DND-41 (cell line): ENCODE measurements at places on chromosomes 13 and 19.

- no peak for DNase-seq
These were observed 1.4 kb downstream of the ECH1 start for GRCh38 chr19:38830039-38830733.

DNA sequence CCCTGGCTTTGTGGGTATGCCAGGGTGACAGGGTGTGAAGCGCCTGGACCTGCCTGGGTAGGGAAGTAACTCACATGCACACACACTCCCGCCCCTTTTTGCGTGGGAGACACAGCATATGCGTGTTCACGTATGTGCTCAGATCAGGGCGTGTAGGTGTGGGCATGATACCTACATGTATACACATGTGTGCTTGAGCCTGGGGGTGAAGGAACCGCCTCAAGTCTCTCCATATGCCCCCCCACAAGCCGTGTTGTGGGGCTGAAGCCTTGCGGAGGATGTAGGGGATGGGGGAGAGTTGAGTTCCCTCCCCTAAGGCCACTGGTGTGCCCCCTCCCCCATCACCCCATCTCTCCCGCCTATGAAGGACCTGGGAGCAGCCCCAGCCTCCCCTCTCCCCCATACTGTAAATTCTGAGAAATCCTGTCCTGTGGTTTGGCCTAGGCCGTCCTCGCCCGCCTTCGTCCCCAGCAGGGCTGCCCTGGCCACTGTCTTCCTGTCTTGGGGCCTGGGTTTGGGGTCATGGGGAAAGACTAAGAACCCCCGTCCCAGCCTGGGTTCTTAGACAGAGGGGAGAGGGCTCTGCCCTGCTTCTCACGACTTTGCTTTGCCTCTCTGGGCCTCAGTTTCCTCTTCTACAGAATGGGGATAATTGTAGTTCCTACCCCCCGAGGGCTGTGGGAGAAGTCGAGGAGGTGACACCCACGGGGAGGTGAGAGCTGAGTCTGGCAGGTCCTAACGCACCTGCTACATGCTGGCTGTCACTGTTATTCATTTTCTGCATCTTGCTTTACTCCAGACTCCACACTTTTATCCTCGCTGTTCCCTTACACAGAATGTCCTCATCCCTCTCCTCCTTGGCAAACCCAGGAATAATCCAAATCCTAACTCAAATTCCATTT, 14.3 kb downstream of the ACTL9 start:
- no peak for DNase-seq

DNA sequence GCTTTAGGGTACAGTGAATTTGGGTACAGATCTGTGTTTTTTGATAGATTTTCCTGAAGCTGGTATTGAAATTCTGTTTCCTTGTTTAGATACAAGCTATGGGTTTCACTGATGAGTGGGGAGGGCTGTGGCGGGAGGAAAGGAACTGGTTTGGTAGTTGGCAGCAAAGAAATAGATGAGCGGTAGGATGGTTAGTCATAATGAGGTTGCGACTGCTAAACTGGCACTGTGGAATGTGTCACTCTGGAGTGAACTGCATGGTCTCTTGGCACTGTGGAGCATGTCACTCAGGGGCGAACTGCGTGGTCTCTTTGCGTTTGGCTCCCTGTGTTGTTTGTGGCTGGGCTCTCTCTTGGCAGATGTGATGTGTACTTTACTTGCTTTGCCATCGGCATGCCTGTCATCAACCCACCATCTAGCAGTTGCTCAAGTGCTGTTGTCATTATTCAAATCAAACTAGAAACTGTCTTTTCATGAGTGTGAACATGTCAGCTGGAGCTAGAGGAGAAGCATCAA, 82.1 kb downstream of the ATP8A2 start:
- no peak for DNase-seq

GRCh38 chr19:41398050-41398418, 416 bp downstream of the BCKDHA start:
- no peak for DNase-seq

- no peak for DNase-seq
These were observed 180.6 kb downstream of the KDM4B start for GRCh38 chr19:5149508-5149907.

GRCh38 chr19:41543582-41543981, 32.4 kb upstream of the CEACAM21 start:
- DNase-seq = no peak

- no peak for DNase-seq
These were observed 169.3 kb downstream of the LHFPL6 start for GRCh38 chr13:39433651-39434050.

DNA sequence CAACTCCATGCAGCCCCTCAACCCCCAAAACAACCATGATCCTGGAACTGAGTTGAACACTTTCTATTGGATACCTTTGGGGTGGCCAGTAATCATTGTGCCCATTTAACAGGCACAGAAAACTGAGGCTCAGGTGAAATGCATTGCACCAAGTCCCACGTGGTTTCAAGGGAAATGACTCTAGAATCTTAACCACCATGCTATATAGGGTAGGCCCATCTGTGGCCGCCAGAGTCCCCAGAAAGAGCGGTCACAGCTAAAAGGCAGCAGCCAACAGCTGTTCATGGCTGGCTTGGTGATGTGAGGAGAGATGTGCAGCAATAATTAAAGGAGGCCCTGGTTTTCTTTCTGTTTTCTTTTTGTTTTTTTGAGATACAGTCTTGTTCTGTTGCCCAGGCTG, 2.6 kb downstream of the CNN1 start:
- no peak for DNase-seq

DNA sequence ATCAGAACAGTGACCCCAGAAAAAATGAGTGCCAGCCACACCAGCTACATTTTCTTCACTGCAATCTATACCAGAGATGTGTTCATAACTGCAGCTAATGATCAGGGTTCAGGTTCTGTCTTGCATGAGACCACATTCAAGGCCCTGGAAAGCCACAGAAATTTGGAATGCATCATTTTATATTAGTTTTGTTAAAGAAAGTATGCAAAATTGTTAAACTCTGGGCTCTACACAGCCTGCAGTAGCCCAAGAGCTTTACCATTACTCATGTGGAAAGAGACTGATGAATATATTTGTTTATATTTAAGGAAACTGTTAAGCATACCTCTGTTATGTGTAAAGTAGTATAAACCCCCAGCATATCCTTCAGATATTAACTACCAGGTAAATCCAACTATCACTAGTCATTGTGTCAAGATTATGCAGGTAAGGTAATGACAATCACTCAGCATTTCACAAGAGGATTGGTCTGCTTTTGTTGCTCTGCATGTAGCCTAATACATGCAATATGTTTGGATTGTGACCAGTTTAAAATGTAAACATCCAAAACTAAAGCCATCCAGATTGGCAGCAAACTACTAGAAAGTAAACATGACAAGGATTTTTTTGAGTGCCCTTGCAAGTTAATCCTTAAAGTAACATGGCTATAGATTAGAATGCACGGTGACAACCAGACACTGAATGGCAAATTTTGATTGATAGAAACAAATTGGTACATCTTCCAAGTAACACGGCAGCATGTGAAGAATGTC, 429.1 kb upstream of the ARGLU1 start:
- no peak for DNase-seq

- no peak for DNase-seq
These were observed 459.2 kb downstream of the MYO16 start for GRCh38 chr13:109088624-109088917.

GRCh38 chr19:572743-573518, 535 bp downstream of the BSG start:
- peak; percentile 44 for DNase-seq

GRCh38 chr19:17538684-17539237, 16.7 kb upstream of the COLGALT1 start:
- DNase-seq = no peak

- DNase-seq = no peak
These were observed 334.2 kb downstream of the KLF12 start for GRCh38 chr13:73800011-73800410.

- DNase-seq = no peak
These were observed at the start of gene REEP6 for GRCh38 chr19:1491114-1491848. TSS of gene REEP6 (plus strand) at chr19:1491181. CDS start at chr19:1491270, 89 bp downstream.

GRCh38 chr13:30440910-30441703, 18.8 kb downstream of the UBE2L5 start:
- no peak for DNase-seq

DNA sequence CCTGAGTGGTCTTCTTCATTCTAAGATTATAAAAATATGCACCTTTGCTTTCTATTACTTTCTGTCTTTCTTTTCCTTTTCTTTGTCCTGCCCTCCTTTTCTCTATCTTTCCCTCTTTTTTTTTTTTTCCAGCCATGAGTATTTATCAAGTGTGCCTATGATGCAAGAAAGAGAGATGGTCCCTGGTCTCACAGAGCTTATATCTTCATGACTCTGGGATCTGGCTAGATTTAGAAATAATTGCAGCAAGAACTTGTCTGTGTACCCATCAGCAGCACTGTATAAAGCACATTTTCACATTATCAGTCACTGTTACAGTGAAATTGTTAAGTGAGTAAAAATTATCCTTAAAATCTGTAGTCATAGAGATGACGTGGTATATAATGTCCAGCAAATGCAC, 31.6 kb upstream of the GAS6 start:
- DNase-seq = no peak

DNA sequence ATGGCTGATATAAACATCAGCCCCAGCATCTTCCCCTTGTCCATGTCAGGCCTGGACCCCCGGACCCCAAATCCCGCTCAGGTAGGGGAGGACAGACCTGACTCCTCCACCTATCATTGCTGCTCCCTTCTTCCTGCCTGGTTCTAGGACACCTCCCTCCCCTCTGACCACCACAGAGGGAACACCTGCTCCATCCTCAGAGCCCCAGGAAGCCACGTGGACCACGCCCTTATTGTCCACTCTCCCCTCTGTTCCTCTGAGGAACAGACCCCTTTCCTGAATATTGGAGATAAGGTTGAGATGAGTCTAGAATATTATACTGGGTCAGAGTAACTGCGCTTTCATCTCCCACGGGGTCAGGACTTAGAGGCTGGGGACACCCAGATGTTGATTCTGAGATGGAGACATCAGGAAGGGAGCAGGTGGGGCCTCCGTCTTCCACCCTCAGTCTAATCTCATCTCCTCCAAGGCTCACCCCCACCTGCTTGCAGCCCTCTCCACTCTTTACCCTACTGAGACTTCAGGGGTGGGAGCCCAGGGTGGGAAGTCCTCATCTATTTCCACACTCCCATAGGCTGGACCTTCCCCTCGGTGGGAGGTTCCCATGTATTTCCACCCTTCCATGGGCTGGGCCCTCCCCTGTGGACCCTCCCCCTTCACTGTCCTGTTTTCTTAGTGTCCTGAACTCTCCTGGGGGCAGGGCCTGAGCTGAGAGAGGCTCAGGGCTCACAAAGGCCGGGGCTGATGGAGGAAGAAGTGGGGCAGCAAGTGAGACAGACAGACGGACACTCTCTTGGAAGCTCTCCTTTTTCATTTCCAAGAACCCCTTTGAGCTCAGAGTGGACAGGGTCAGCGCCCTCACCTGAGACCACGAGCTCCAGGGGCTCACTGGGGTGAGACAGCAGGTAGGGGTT, 2.7 kb downstream of the LILRA4 start:
- DNase-seq = no peak

DNA sequence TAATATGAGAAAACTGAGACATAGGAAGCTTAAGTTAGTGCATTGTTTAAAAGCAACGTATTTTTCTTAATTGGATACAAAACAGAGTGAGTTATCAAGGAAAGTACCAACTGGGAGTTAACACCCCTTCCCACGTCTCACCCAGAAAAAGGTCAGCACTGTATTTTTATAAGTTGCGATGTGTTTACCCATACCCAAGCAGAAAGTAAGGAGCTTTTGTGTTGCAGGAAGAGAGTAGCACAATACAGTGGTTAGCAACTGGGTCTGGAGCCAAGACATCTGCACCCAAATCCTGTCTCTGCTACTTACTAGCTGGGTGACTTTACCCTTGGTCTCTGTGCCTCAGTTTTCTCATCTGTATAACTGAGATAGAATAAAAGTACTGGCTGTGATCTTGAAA, 34.3 kb downstream of the FAM216B start:
- DNase-seq = no peak

- no peak for DNase-seq
These were observed 9.4 kb downstream of the RFPL4AL1 start for GRCh38 chr19:55778331-55778730.

DNA sequence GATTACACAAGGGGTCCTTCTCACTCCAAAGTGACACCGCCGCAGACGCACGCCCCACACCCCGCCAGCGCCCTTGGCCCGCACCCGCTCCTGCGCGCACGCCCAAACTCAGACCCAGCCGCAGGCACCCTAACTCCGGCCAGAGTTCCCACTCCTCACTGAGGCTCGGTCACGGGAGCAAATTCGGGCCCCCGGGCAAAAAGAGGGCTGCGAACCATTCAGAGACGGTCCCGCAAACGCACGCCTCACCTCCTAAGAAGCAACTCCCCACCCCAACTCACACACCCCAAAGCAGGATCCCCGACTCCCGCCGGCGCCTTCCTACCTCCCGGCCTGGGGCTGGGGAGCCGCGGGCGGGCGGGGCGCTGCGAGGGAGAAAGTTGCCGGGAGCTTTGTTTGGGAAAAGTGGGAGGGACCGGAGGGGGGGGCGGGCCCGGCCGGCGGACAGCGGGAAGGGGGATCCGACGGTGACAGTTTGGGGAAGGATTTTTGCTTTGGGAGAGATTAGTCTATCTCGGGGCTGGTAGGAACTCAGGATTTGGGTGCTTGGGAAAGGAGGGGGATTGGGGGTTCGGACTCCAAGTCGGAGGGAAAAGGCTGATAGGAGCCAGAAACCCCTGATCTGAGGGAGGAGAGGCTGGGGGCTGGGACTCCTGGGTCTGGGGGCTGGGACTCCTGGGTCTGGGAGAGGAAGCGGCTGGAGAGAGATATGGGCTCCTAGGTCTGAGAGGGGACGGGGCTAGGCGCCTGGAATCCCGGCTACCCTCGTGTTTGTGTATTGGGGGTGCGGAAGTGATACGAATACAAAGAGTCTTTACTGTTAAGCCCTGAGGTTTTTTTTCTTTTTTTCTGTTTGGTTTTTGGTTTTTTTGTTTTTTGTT, at the start of gene TEAD2:
Gene TEAD2 (minus strand): TSS at position 369 of the 881 bp plus-strand sequence. CDS start 2,341 bp downstream, outside the sequence.
- DNase-seq = no peak

- DNase-seq = no peak
These were observed 68.6 kb downstream of the UFM1 start for GRCh38 chr13:38418286-38418685.

DNA sequence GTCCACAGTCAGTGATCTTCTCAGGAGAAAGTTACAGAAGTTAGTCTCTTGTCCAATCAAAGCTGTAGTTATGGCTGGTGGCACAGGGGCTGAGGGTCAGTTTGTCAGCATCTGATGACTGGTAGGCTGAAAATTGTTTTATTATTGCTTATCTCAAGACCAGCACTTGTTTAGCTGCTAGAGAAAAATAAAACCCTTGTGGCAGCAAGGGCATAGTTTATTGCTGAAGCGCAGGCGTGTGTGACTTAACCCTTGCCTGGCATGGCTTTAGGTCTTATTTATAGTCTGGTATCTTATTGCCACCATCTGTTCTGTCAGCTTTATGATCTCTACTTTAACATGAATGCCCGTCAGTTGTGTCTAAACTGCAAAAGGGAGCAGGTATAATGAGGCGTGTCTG, 154.7 kb downstream of the USP12 start:
- DNase-seq = no peak

GRCh38 chr19:10518444-10519361, 1.5 kb upstream of the S1PR5 start:
- DNase-seq = no peak

DNA sequence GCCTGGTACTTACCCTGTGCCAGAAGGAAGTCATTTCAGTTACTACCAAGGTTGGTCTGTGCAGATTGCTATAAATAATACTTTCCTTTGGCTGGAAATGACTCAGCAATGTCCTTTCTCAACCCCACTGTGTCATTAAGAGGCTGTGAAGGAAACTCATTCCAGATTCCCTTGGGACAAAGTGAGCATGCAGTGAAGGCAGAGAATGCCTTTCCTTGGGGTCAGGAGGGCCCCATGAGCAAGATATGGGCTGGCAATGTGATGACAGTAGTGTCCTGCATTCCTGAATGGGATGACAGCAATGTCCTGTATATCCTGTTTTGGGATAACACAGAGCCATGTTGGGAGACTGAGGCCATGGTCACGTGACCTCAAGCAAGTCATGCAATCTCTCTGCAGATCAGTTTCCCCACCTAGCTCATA, 213.1 kb upstream of the TMTC4 start:
- DNase-seq = no peak
